NCI-H526 treated with DMSO at 0.1 percent for 48 hours (cell line): ENCODE measurements at places on chromosomes 7 and 10.

GRCh38 chr7:47078241-47078640 lies 503.7 kb downstream of the TNS3 start:
- no peak for DNase-seq

DNA sequence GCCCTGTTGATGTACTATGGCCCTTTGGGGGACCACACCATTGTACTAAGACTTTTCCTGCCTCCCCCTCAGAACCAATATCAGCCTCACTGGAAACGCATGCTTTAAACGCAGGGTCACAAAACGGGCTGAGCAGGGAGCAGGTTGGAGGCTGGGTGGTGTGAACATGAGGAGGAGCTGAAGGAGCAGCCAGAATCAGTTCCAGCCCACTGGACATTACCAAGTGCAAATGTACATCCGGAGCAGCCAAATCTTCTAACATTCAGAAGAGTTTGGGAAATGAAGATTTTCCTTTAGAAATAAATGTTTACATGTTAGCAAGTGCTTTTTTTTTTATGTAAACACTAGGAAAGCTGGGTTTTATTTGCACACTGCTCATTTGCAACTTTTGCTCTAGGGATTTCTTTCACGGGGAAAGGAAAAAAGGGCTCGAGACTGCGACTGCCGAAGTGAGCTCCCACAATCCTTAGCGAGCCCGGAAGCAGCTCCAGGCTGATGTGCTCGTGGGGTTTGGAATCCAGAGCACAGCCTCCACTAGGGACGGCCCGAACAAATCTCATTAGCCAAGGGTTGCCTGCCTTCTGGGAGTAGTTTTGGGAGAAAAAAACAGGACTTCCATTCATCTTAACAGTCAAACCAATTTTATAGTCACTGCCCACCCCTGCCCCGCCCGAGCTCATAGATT lies 108.0 kb upstream of the YAE1 start:
- DNase-seq, result no peak

DNA sequence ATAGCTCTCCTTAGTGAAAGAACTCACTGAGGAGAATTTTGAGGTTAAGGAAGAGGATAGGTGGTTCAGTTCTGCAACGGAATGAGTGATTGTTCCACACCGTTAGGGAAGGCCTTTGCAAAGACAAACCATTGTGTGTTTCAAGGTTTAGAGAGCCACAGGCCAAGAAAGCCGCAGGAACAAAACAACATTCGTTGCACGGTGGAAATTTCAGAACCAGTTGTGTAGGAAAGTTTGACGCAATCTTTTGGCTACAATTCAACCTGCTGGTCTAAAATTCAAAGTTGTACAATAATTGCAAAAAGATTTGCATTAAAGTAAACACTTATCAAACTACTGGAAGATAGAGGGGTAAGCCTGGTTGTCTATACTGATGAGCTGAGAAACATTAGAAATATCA lies 91.4 kb downstream of the FAM107B start:
- DNase-seq, result no peak

DNA sequence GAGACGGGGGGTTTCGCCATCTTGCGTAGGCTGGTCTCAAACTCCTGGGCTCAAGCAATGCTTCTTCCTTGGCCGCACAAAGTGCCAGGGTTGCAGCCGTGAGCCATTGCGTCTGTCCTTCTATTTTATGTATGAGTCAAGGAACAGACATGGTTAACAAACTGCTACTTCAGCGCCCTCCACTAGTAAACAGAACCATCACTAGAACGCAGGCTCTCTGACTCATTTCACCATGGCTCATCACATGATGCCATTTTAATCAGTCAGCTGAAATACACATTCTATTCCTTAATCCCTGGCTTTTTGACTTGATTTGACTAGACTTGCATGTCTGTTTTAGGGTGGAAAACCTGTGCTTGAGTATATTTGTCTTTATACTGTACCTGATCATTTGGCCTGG lies 41.3 kb downstream of the CELF2 start:
- no peak for DNase-seq

- no peak for DNase-seq
Measured at GRCh38 chr10:111821871-111822270, 361.7 kb downstream of the GPAM start.

DNA sequence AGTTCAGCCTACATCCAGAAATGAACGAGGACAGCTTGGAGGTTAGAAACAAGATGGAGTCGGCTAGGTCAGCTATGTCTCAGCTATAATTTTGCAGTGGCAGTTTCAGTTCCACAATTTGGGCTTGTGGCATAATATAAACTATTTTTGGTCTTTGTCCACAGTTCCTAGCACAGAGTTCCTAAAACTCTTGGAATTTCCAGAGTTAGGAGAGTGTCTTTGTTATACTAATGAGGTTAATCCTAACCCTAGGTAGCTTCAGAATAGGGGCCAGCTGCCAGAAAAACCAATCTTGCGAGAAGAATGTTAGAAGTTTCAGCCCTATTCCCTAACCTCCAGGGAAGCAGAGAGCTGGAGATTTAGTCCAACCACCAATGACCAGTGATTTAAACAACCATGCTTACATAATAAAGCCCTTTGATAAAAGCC lies 131.9 kb downstream of the AKR1D1 start:
- DNase-seq, result no peak

DNA sequence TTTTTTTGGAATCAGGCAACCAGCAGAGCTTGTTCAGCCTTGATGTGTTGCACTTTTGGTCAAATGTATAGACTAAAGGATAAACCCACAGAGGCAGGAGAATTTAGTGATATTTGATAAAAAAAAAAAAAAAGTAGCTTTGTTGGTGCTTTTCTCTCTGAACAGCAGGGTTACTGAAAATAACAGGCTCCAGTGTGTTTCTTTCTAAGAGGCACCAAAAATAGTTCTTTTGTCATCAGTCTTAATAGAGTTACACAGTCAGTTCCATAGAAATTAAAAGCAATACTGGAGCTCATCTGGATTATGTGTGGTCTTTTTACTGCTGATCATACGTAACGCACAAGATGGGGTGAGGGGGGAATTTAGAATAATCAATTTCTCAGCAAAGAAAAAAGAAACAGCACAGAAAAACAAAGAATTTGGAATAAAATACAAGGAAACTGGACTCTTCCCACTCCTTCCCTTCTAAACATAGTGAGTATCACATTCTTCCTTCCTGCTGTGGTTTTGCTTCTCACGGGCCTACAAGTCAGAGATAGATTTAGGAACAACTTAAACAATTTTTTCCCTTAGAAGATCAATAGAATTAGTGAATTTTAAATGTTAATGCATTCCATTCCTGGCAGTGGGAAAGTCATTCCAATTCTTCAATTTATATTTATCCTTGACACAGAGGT lies 178.8 kb upstream of the AKR1E2 start:
- DNase-seq, result no peak

DNA sequence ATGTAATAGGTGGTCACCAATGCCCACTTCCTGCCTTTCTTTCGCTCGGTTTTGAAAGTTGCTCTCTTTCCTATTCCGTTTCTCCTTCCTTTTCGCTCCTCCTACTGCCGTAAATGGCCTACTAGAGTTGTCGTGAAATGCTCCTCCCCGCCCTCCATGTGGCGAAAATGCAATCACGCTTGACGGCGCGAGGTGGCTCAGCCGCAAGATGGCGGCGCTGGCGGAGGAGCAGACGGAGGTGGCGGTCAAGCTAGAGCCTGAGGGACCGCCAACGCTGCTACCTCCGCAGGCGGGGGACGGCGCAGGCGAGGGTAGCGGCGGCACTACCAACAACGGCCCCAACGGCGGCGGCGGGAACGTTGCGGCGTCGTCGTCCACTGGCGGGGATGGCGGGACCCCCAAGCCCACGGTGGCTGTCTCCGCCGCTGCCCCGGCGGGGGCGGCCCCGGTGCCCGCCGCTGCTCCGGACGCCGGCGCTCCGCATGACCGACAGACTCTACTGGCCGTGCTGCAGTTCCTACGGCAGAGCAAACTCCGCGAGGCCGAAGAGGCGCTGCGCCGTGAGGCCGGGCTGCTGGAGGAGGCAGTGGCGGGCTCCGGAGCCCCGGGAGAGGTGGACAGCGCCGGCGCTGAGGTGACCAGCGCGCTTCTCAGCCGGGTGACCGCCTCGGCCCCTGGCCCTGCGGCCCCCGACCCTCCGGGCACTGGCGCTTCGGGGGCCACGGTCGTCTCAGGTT lies at the start of gene TAF5:
TAF5 (plus strand) TSS at position 195 of the 737 bp plus-strand sequence; CDS start at position 209, 14 bp downstream.
- DNase-seq, result peak; percentile 91

GRCh38 chr7:22231806-22232205 lies 125.1 kb downstream of the RAPGEF5 start:
- no peak for DNase-seq

- no peak for DNase-seq
Measured at GRCh38 chr10:18658271-18659124, 733 bp upstream of the ARL5B start.

DNA sequence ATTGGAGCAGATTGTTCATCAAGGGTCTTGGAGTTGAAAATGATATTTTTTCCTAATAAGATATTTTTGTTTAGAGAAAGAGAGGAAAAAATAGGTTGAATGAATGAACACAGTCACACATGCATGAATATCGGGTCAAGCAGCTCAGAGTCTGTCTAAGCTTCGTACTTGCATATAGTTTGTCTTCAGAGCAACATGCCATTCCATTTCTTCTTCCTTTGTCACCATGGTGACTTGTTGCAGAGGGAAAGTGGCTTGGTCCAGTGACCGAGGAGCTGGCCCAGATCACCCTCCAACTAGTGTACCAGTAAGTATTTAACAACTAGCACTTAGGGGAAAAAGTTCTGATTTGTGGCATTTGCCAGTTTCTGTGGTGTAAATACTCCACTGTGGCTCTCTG lies 232.1 kb downstream of the TCF7L2 start:
- no peak for DNase-seq

GRCh38 chr10:103500481-103500880 lies 7.0 kb downstream of the NEURL1 start:
- DNase-seq, result no peak

DNA sequence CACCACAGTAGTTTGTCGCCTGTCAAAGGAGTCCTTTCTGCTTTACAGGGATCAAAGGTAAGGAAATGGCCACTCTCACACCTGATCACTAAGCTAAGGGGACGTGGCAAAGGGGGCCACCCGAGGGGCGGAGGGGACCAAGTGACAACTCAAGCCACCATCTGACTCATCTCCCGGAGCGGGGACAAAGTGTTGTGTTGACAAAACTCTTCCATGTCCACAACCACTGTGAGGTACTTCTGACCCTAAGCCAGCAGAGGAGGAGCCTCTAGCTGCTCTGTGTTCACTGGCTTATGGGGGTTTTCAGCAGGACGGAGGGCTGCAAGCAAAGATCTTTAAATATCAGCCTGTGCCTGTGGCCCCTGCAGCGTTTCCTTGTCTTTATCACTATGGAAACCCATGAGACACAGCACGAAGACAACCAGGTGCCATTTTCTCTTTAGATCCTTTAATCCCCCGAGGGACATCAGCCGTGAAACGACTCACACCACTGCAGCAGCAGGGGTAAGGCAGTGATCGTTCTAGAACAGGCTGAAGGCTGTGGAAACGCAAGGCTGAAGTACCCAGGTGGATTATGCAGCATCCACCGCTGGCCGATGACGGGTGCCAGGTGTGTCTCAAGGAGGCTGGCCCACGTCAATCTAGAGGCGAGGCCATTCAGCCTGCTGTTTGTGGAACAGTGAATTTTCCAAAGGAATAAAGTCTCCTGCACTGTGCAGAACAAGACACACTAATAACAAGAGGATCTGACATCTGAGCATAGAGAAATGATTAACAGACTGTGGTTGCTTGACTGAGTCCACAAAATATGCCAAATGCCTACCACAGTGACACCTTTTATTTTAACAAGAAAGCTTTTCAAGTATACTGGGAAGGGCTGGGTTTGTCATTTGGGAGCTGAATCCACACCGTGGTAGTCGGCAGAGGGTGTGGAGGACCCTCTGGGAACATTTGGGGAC lies 26.6 kb upstream of the DDC start:
- DNase-seq, result no peak

- DNase-seq, result no peak
Measured at GRCh38 chr7:44639671-44640321, 33.4 kb downstream of the OGDH start.

- DNase-seq, result no peak
Measured at GRCh38 chr7:36316319-36316718, 73.3 kb upstream of the ANLN start.

DNA sequence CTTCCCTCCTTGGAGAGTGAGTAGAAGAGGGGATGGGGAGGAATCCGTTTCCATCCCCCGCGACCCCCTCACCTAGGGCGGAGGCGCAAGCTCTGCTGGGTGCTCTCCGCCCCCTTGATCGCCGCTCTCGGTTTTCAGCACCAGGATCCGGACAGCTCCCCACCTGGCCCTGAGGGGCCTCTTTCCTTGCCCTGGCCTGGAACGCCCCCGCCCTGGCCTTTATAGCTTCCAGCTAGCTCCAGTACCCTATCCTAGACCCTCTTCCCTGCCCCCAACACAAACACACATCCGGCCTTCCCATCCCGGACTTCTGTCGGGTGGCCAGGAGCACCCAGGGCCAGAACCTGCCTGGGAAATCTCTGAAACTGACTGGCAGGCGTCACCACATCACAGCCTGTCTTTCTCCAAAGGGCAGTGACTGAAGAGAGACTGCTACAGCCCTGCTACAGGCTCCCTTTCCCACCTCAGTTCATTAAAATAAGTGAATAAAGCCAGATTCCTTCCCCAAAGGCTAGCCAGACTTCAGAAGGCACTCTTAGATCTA lies 72.3 kb upstream of the LEP start:
- DNase-seq, result no peak

DNA sequence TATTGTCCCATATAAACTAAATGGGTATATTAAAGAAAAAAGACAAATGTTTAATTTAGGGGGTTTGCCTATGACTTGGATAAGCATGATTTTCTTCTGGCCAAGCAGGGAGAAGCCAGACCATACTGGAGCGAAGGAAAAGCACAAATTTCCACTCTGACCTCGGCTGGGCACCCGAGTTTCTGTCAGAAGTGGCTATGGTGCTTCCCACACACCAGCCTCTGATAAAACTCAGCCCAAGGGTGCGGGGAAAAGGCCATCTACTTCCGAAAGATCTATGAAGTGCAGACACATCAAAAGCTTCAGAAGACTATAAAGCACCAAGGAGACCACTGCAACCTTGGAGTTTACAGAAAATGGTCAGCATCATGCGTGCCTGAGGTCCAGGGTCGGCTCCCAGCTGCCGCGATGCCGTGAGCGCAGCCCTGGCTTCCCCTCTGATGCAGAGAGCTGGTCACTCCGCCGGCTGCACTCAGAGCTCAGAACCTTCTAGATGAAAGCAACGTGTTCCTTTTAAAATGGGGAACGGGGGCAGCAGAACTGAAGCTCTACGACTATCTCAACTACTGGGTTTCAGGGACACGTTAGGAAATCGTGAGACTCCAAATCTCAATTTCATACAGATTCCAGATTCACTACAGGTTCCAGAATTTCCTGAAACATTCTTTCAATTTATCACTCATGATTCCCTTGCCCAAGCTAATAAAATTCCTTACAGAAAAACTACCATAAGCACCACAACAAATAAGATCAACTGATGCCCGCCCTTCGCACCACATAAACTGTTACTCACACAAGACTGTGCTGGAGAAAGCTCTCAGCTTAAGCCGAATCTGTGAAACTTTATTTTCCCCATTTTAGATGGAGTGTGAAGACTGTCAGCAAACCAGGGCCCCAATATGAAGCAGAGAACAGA lies 84.5 kb downstream of the DIP2C start:
- no peak for DNase-seq

- no peak for DNase-seq
Measured at GRCh38 chr10:23419655-23420329, 19.1 kb upstream of the OTUD1 start.
